Stimulated activated CD8-positive, alpha-beta memory T cell treated with anti-CD3 and anti-CD28 coated beads, Interleukin-4, amount 100 ng/mL, for 4 hours (primary cell): ENCODE measurements at places on chromosomes 4 and X.

GRCh38 chr4:164396439-164396838, 357.5 kb upstream of the SMIM31 start:
- DNase-seq = no peak

DNA sequence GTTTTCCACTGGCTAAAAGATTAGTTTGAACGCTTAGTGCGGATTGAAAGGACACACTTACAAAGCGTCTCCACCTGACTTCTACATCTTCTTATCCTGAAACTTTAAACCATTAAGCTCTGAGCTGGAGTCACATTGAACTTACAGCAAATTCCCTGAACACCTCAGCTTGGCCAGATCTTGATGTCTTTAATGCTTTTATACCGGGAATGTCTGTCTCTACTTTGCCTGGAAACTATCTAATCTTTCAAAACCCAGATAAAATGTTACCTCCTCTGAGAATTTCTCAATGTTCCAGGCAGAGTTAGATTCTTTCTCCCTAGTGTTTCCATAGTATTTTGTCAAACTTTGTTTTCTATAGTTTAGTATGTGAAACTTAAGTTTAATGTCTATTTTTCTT, 179.9 kb downstream of the DTHD1 start:
- no peak for DNase-seq

DNA sequence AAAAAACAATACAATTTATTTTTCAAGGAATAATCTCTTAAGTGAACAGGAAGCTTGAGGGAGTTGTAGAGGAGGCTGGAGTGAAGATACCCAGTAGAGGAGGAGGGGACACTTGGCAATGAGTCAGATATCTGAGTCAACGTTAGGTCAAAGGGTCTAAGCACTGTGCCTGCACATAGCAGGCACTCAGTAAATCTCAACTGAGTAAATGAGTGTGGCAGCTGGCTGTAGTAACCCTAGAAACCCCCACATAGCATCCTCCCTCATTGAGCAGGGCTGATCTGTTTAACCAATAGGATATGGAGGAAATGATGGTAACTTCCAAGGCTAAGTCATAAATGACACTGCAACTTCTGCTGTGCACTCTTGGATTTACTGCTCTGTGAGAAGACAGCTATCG, 186.0 kb upstream of the FAM241A start:
- no peak for DNase-seq

DNA sequence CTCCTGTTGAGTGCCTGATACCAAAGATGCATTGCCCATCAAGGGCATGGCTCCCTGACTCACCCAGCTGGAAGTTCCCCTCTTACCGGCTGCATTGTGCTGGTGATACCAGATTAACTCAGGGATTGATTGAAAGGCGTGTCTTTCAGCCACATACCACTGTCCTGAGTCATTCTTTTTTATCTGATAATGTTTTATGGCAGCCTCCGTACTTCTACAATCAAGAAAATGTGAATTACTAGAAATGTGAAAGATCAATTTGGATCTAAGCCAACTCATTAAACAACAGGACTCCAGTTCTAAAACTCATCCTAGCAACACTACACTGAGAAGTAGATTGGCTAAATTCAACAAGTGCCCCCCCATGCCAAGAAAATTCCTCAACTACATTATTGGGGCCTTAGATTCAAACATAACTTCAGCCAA, 40.0 kb downstream of the TXK start:
- no peak for DNase-seq

- no peak for DNase-seq
These were observed 105.4 kb downstream of the FBXW7 start for GRCh38 chr4:152430507-152430906.

DNA sequence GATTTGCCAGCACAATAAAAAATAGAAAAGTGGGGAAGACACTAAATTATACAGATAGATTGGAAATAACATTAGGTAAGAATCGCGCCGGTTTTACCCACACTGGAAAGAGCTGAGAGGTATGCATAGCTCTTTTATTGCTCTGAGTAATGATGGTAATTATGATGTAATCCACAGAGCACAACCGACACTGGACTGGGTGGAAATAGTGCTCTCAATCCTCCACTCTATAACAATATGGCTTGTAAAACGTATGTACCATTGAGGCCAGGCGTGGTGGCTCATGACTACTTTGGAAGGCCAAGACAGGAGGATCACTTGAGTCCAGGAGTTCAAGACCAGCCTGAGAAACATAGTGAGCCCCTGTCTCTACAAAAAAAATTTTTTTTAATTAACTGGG, 104.3 kb upstream of the RAPGEF2 start:
- DNase-seq = no peak

- no peak for DNase-seq
These were observed 5.5 kb upstream of the OPRPN start for GRCh38 chr4:70392057-70392776.

DNA sequence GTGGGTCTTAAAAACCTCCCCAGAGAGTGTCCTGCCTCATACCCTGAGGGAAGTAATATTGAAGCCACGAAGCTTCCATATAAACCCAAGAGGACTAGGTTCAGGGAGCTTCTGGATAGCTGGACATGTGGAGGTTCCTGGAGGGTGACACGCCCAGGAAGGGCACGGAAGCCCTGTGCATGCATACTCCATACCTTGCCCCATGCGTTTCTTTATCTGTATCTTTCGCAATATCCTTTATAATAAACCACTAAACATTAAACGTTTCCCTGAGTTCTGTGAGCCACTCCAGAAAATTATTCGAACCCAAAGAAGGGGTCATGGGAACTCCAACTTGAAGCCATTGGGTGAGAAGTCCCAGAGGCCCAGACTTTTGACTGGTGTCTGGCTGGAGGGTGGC, 45.7 kb upstream of the HPF1 start:
- DNase-seq = no peak

- DNase-seq = no peak
These were observed 81.8 kb downstream of the GLUD2 start for GRCh38 chrX:121128925-121129877.

- DNase-seq = no peak
These were observed 129.3 kb upstream of the FAT1 start for GRCh38 chr4:186852964-186853391.

DNA sequence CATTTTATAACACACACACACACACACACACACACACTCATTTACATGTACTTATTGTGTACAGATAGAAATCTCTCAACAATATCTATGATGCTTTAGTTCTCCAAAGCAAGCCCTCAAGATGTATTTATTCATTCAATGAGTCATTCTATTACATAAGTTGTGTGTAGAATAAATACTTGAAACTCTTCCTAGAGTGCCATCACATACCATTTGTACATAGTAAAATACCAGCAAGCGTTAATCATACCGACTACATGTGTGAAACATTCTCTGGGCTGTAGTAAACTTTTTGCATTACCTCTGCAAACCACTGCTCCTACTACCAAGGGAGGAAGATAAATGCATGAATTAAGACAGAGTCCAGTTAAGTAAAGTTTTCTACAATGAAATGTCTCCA, 70.9 kb downstream of the EPHA5 start:
- no peak for DNase-seq

DNA sequence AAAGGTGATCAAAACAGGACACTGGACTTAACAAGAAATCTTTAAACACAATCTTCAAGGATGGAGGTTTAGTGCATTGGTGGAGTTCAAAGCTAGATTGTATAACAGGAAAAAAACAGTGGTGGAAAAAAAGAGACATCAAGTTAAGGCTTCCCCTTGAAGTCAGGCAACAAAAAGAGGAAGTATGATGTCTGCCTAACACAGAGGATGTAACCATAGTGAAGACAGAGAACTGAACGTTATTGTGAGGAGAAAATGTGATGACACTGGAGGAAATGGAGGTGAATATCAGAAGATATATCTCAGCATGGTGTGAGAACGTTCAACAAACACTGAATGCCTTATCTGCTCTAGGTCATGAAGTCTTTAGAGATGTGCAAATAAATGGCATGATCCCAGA, 192.4 kb upstream of the AR start:
- DNase-seq = no peak

DNA sequence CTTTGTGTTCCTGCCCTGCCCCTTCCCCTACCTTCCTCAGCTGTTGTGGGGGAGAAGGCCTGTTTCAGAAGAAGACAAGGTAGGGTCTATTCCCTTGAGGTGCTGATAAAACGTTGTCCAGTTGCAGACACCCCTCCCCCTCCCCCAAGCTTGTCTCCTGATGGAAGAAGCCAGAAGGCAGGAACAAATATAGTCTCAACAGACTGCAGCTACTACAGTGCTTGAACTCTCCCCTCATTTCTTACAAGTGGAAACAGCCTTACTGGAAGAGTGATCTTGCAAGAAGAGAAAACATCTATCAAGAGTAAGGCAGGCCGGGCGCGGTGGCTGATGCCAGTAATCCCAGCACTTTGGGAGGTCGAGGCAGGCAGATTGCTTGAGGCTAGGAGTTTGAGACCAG, 11.0 kb upstream of the MAP7D3 start:
- no peak for DNase-seq

DNA sequence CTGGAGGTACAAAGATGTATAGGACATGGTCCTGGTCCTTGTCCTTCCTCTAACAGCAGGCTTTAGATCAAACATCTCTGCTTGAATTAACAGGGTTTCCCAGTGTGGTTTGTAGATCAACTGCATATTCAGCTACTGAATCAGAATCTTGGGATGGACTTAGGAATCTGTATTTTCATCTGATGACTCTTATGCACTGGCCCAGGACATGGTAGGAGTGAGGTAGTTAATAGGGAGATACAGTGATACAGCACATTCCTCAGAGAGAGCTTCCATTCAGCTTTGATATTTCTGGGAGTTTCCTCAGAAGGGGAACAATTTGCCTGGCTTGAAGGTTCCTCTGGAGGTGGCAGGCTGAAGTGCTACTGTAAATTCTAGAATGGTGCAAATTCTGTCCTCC, 203.1 kb downstream of the LARP7 start:
- DNase-seq = no peak
